ENCODE measurements at places on chromosomes 5 and 9.

- H3K36me3 ChIP-seq = no peaks in the 10 kb centered on the region
- no peak overlapping the region for H3K4me3 ChIP-seq
- no peak overlapping the region for H3K27ac ChIP-seq
- DNase-seq = no peak
- peaks cover 5% of the 10 kb centered on the region for H3K27me3 ChIP-seq
These were observed 122.4 kb upstream of the GAS1 start for GRCh38 chr9:87069690-87070089.

GRCh38 chr5:159947708-159948358 lies 31.6 kb downstream of the ADRA1B start:
- DNase-seq = no peak
- no peaks in the 10 kb centered on the region for H3K36me3 ChIP-seq
- no peaks in the 10 kb centered on the region for H3K4me1 ChIP-seq
- H3K27ac ChIP-seq = no peak overlapping the region

DNA sequence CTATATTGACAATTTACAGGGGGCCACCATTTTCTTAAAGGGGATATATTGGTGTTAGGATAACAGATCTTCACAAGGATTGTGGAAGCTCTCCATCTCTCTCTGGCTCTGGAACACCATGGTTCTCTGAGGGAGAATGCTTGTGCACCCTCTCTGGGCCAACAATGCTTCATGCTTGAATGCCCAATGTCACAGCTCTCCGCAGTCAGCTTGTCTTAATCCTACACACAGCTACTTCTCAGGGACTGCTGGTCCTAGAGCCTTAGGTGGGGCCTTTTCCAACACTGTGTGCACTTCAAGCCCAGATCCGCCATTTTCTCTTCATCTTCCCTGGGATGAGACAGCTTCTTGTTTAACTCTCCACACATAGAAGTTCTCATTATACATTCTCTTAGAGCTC lies 6.9 kb upstream of the PDLIM4 start:
- H3K27me3 ChIP-seq = peaks cover 15% of the 10 kb centered on the region
- no peak for DNase-seq
- H3K4me3 ChIP-seq = no peak overlapping the region
- H3K27ac ChIP-seq = no peak overlapping the region
- H3K4me1 ChIP-seq = no peaks in the 10 kb centered on the region

DNA sequence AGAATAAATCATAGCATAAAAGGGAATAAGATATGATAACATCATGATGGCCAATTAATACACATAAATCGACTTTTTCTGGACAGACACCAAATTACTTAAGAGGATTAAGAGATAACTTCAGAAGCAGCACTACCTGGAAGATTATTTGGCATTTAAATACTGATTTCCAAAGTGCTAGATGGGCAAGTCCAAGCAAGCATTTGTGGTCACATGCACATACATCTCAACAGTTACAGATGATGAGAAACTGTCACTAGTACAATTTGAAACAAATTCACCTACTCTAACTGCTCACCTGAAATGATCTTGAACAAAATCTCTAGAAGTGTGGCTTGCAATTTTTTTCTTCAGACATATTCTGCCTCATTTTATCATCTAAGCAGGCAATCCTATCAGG lies 26.8 kb upstream of the RASGEF1C start:
- H3K36me3 ChIP-seq = peaks cover 63% of the 10 kb centered on the region
- H3K27ac ChIP-seq = no peak overlapping the region
- H3K4me3 ChIP-seq = no peak overlapping the region

GRCh38 chr5:133938039-133938821 lies 30.2 kb downstream of the C5orf15 start:
- no peak for DNase-seq
- H3K4me1 ChIP-seq = no peaks in the 10 kb centered on the region
- no peaks in the 10 kb centered on the region for H3K27me3 ChIP-seq
- no peak overlapping the region for H3K27ac ChIP-seq

DNA sequence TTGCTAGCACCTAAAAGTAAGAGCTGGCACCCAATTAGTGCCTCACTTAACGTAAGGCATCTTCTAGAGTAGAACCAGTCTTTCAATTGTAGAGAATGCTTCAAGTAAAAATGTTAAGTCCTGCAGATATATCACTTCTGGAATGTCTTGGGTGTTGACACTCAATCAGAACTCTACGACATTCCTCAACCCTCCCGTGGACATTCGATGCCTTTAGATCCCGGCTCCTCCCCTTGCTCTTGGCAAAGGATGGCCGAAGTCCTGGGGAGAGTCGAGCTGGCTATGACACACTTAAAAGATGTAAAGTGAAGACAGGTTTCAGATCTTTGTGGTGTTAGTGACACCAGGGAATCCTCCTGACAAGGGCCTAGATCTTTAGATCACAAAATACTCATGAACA lies 87.5 kb upstream of the ERCC6L2 start:
- no peak for DNase-seq
- H3K27me3 ChIP-seq = peaks cover 15% of the 10 kb centered on the region
- H3K27ac ChIP-seq = no peak overlapping the region
- H3K36me3 ChIP-seq = peaks cover 2% of the 10 kb centered on the region

GRCh38 chr5:122500245-122501088 lies 188.4 kb downstream of the SNCAIP start:
- no peaks in the 10 kb centered on the region for H3K27me3 ChIP-seq
- DNase-seq = no peak
- no peaks in the 10 kb centered on the region for H3K4me1 ChIP-seq
- H3K36me3 ChIP-seq = no peaks in the 10 kb centered on the region
- H3K27ac ChIP-seq = no peak overlapping the region

DNA sequence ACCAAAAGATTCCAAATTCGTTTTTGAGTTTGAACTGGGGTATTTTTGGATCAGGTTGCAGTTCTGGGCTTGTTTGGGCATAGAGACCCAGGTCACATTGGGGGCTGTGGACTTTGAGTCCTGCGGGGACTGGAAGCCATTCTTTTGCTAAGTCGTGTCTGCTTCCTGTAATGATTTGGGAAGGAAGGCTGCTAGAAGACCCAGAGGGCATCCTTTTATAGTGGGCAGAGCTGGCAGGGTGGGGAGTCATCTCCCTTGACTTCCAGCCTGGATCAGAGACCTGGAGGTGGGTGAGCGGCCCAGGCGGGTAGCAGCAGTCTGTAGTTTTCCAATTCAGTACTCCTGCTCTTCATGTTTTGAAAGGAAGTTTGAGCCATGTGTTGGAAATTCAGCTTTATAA lies 11.3 kb downstream of the ZNF618 start:
- H3K36me3 ChIP-seq = peaks cover 6% of the 10 kb centered on the region
- no peaks in the 10 kb centered on the region for H3K27me3 ChIP-seq
- peaks cover 26% of the 10 kb centered on the region for H3K4me1 ChIP-seq
- H3K27ac ChIP-seq = no peak overlapping the region
- H3K4me3 ChIP-seq = peak overlapping the region; percentile 24

- no peaks in the 10 kb centered on the region for H3K27me3 ChIP-seq
- H3K4me3 ChIP-seq = no peak overlapping the region
- no peak overlapping the region for H3K27ac ChIP-seq
These were observed 159.4 kb downstream of the RASEF start for GRCh38 chr9:82903503-82903902.

DNA sequence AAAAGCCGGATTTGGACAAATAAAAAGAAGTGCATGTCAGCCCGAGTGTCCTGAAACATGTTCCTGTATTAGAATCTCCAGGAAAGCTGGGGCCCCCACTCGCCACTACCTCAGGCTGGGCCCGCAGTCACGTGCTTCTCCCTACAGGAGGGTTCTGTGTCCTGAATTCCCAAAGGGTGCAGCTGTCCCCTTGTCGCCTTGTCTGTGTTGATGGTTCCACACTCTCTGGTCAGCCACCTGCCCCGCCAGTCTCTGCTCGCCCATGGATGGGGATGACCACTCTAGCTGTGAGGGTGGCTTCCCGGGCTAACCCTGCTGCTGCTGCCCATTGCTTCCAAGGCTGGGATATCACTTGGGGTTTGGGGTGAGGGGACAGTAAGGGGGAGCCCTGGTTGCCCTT lies 3.1 kb upstream of the TMEM250 start:
- H3K4me3 ChIP-seq = peak overlapping the region; percentile 42
- no peak overlapping the region for H3K27ac ChIP-seq
- no peaks in the 10 kb centered on the region for H3K4me1 ChIP-seq
- peaks cover 3% of the 10 kb centered on the region for H3K27me3 ChIP-seq

DNA sequence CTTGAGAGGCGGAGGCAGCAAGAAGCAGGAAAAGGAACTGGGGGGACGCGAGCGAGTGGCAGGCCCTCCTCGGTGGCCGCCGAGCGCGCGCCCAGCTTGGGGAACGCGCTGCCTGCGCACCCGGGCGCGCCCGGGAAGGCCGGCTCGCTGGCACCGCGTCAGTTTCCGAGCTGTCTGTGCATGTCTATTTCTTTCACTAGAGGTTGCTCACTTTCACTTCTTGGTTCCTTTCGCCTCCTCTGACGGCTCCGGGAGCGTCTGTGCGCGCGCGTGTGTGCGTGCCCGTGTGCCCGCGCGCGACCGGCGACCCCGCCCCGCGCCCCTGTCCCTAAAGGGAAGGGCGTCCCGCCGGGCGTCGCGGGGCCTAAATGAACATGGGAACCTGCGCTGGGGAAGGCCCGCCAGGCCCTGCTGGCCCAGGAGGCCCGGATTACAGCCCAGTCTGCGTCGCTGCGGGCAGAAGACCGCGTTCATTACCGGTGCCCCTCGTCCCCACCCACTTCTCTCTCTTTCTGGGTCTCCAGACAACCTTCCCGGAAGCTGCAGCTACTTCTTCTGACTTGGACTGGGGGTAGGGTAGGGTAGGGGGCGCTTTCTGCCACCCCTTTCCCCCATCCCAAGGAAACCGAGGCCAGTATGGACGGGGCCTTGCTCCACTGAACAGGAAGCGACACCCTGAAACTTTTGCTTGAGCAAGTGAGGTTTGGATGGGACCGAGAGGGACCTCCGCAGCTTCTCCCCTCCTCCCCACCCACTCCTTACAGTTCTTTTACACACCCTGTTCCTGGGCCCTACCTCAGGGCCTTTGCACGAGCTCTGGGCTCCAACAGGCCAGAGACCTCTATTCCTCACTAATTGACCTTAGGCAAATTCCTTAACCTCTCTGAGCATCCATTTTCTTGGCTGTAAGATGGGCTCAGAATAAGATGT lies 205.8 kb upstream of the IER5L start:
- DNase-seq = peak; percentile 73
- H3K27ac ChIP-seq = peak overlapping the region; percentile 65

GRCh38 chr5:89273289-89273688 lies 390.3 kb upstream of the MEF2C start:
- no peak for DNase-seq
- H3K4me3 ChIP-seq = no peak overlapping the region
- H3K4me1 ChIP-seq = peaks cover 16% of the 10 kb centered on the region
- H3K27me3 ChIP-seq = peaks cover 3% of the 10 kb centered on the region

GRCh38 chr5:112996830-112997374 lies 20.3 kb downstream of the DCP2 start:
- no peak for DNase-seq
- H3K4me1 ChIP-seq = peaks cover 13% of the 10 kb centered on the region
- H3K4me3 ChIP-seq = no peak overlapping the region
- peak overlapping the region; percentile 21 for H3K27ac ChIP-seq
- no peaks in the 10 kb centered on the region for H3K27me3 ChIP-seq

GRCh38 chr9:93682155-93682968 lies 106.0 kb downstream of the PHF2 start:
- H3K27me3 ChIP-seq = peaks cover 4% of the 10 kb centered on the region
- H3K36me3 ChIP-seq = peaks cover 4% of the 10 kb centered on the region
- H3K27ac ChIP-seq = no peak overlapping the region
- DNase-seq = peak; percentile 9
- H3K4me3 ChIP-seq = no peak overlapping the region

DNA sequence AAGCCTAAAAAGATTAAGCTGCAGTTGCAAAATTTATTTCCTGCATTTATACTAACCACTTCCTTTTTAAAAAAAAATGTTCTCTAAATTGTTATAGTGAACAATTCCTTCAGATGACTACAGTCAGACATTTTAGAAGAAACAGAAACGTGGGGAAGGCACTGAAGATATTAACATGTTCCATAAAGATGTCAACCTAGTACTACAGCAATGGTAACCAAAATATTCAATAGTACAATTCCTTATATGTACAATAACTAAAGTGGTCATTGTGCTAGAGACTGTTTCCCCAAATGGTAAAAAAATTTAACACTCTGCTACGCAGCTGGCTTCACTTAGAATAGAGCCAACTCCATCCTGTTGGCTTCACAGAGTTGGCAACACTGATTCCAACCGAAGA lies 97.7 kb downstream of the FNBP1 start:
- H3K36me3 ChIP-seq = peaks cover 27% of the 10 kb centered on the region
- H3K27ac ChIP-seq = peak overlapping the region; percentile 85
- peak; percentile 58 for DNase-seq
- peaks cover 5% of the 10 kb centered on the region for H3K27me3 ChIP-seq
- peaks cover 50% of the 10 kb centered on the region for H3K4me1 ChIP-seq

DNA sequence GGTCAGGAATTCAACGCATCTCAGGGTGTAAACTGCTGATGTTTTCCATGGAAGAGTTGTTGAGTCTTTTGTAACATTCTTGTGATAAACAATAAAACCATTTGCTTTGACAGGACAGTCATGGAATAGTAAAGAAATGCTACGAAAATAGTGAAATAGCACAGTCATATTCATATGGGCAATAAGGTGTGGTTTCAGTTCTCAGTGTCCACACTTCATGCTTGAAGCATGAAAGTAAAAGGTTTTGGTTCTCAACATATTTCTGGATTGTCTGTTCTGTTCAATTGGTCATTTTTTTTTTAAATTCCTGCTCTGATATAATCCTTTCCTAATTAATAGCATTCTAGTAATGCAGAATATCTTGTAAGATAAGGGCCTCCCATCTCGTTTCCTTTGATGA lies 467.6 kb upstream of the ZNF608 start:
- H3K4me3 ChIP-seq = no peak overlapping the region
- H3K27ac ChIP-seq = no peak overlapping the region
- no peak for DNase-seq
- H3K36me3 ChIP-seq = no peaks in the 10 kb centered on the region

GRCh38 chr5:72925336-72926010 lies 30.4 kb upstream of the FCHO2 start:
- DNase-seq = no peak
- no peaks in the 10 kb centered on the region for H3K36me3 ChIP-seq
- no peaks in the 10 kb centered on the region for H3K4me1 ChIP-seq
- no peak overlapping the region for H3K27ac ChIP-seq
- no peak overlapping the region for H3K4me3 ChIP-seq

GRCh38 chr9:131237291-131237690 lies 39.0 kb downstream of the FAM78A start:
- no peak for DNase-seq
- peak overlapping the region; percentile 85 for H3K4me3 ChIP-seq
- peaks cover 10% of the 10 kb centered on the region for H3K27me3 ChIP-seq
- H3K36me3 ChIP-seq = peaks cover 4% of the 10 kb centered on the region
- H3K4me1 ChIP-seq = peaks cover 65% of the 10 kb centered on the region

DNA sequence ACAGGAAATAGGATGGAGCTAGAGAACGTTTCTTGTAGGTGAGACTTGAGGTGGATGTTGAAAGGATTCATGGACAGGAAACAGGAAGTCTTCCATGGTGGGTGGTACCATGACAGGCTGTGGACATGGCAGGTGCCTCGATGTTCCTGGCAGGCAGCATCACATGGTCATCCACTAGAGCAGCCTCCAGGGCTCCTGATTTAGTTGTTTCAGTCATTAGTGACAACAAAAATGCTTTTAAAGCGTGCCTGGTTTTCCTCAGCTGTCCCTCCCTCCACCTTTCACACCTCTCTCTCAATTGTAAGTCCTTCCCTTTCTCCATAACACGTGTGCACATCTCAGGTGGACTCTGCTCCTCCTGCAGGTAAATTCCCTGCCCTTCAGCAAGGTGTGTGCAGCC lies 25.2 kb upstream of the ASPN start:
- no peak for DNase-seq
- no peaks in the 10 kb centered on the region for H3K4me1 ChIP-seq
- no peak overlapping the region for H3K27ac ChIP-seq
- H3K27me3 ChIP-seq = no peaks in the 10 kb centered on the region

- no peak for DNase-seq
- peaks cover 17% of the 10 kb centered on the region for H3K4me1 ChIP-seq
- no peaks in the 10 kb centered on the region for H3K27me3 ChIP-seq
- no peak overlapping the region for H3K4me3 ChIP-seq
These were observed 183.2 kb downstream of the GNAQ start for GRCh38 chr9:77848404-77848803.
